ENCODE measurements at places on chromosomes 5 and 9.
A peak's percentile ranks its signal among the peaks of the same experiment; 100 is the strongest.

- DNase-seq = no peak
Observed at GRCh38 chr9:77960356-77961153, 71.1 kb downstream of the GNAQ start.

- DNase-seq = no peak
Observed at GRCh38 chr5:177312649-177313181, 1.0 kb upstream of the MXD3 start.

DNA sequence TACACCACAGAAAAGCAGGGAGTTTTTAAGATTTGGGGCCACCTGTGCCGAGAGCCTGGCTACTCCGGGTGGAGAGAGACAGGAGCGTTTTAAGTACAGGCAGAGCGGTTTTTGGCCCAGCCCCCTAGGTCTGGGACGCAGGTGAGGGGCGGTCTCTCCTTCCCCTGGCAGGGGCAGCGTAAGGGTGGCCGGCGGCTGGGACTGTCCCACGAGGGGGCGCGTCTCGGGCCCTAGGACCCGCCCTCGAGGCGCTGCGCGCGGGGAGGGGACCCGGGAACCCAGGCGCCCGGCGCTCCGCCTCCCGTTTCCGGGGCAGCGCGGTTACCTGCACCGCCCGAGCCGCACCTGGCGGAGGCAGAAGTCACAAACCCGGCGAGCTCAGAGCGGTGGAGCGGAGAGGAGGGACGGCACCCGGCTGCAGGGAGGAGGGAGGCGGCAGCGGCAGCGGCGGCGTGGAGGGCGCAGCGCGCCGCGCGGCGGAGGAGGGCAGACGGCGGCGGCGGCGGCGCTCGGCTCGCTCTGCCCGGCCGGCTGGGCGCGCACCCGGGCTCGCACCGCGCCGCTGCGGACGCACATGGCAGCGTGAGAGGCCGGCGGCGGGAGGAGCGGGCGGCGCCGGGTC lies at the start of gene WWC1:
TSS of gene WWC1 (plus strand) at position 304 of the 622 bp plus-strand sequence. CDS start 508 bp downstream, outside the sequence.
- DNase-seq = peak; percentile 92

DNA sequence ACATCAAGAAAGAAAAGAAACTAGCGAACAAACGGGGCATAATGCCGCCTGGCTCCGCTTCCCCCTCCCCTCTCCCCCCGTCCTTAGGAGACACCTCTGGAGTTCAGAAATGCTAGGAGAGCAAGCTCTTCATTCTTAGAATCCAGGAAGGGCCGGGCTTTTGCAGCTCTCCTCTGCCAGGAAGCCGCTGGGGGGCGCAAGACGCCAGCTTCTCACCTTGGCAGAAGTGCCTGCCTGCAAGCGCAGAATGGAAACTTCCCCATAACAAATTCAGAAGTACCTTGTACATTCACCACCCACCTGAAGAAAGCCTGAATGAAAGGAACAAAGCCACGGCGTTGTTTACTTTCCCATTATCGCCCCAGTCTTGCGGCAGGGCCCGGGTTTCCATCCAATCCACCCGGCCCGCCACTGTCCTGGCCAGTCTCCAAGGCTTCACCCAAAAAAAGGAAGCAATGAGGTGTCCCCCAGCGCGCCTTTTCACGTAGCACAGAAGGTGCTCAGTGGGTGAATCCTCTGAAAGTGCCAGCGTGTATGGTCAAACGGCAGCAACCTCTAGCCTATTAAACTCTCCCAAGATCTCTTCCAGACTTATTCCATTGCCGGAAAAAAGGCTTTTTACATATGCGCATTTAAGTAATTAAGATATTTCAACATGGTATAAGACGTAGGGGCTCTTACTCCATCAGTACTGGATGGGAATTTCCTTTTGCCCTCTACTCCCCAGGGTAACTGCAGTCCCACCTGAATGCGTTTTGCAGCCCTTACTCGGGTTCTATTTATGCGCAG lies 1.6 kb upstream of the GADD45G start:
- peak; percentile 95 for DNase-seq

GRCh38 chr9:132639322-132639721 lies 30.5 kb downstream of the DDX31 start:
- DNase-seq = no peak

- DNase-seq = no peak
Observed at GRCh38 chr5:96248131-96248530, 184.9 kb downstream of the PCSK1 start.

DNA sequence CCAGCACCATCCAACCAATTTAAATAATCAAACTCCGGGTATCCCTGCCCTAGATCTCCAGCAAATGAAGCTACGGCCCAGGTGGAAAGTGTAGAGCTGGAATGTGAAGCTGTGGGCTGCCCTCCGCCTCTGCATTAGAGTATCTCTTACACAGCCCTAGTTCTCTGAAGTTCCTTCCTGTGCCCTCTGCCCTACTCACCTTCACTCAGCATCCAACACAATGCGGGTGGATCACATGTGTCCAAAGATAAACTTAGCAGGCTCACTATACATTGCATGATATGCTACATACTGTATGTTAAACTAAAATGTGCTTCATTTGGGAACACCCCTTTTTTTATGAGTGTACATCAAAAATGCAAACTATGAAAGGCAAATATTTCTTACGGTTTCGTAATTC lies 70.0 kb upstream of the RAD23B start:
- no peak for DNase-seq

DNA sequence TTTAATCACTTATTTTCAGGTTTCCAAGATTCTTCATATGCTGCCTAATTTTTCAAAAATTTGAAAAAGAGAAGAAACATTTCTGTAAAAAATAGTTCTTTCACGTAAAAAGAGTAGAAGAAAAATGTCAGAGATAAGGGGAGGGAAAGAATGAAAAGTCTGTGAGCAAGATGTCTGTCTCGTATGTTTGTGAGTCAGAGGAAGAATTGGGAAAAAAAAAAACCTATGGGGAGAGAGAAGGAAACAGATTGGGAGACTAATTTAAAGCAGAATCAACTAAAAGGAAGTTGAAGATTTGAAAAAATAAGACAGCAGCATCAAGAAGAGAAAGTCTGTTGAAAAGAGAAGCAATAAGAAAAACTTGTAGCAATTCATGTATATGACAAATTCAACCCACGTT lies 456.3 kb downstream of the HINT1 start:
- DNase-seq = no peak

- peak; percentile 82 for DNase-seq
Observed at GRCh38 chr9:109251080-109251775, 69.6 kb downstream of the EPB41L4B start.

DNA sequence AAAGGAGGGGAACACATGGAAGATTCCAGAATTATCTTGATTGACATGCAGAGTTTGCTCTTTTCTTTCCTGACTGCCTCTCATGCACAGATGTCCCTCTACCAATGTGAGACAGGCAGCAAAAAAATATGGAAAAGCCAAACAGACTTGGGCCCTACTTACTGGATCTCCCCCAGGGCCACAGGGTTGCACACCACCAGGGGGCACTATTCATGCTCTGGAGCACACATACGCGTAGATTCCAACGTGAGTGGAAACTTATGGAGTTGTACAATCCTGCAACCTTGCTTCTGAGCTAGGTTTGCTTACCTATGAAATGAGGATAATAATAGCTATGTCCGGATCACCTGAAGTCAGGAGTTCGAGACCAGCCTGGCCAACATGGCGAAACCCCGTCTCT lies 319.5 kb downstream of the ARHGEF28 start:
- DNase-seq = no peak

GRCh38 chr9:18951936-18952335 lies 81.1 kb downstream of the SAXO1 start:
- no peak for DNase-seq

DNA sequence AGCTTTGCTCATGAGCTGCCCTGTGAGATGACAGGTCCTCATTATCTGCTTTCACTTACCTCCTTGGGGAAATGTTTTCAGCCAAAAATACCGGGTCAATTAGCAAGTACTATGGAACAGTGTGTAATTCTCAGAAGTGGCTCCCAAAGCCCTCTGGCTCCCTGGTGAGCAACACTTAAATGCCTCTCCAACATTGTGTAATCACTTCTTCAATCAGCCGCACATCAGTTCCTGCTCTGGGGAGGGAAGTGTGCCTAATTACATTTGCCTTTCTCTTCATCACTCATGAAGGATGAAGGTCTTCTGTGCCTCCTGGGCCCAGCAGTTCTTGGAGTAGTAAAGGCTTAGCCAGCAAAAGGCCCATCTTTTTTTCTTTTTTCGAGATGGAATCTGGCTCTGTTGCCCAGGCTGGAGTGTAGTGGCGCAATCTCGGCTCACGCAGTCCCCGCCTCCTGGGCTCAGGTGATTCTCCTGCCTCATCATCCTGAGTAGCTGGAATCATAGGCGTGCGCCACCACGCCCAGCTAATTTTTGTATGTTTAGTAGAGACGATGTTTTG lies 23.1 kb downstream of the NIM1K start:
- no peak for DNase-seq

DNA sequence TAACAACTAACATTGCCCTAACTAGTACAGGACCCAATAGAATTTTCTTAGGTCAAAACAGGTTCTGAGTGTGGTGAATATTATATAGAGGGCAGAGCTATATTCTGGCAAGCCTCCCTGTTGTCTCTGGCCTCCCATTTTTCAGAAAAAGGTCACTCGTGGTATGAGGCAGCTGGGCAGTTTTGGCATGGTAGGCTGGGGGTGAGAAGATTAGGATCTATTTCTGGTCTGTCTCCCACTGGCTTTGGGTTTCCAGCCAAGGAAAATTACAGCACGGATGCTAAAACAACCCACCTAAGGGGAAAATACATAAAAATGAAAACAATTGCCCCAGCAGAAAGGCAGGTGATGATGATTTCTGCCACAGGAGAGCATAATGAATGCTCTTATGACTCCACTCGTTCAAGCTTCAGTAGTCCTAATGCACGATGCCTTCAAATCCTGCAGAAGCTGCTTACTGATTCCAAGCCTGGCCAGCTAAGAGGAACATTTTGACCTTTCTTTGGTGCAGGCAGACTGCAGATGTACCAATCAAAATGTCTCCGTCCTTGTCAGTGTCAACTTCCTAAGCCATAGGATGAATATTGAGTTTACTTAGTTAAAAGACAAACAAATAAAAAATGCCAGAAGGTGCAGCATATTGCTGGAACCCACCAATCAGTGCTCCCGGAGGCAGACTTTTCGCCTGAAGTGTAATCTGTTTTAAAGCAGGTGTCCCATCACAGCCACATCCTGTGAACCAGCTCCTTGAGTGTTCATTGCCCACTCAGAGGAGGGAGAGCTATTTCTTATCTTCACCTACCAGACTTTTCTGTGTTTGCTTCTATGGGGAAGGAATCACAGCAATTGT lies 435.4 kb downstream of the ZSWIM6 start:
- DNase-seq = no peak

- no peak for DNase-seq
Observed at GRCh38 chr5:103033696-103034095, 86.2 kb downstream of the GIN1 start.

- DNase-seq = peak; percentile 30
Observed at GRCh38 chr5:147690595-147690994, 91.9 kb downstream of the JAKMIP2 start.

DNA sequence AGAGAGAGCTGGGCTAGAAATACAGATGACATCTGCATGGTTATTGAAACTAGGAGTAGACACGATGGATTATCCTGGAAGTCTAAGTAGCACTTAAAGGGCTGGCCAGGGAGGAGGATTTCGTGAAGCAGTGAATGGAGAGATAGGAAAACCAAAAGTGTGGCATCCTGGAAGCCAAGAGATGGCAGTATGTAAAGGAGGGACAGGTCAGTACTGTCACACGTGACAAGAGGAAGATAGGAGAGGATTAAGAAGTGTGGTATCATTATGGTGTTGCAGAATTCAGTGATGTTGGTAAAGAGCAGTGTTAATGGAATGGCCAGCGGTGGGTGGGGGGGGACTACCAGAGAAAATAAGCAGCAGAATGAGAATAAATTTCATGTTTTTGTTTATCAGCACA lies 11.7 kb downstream of the RAD23B start:
- no peak for DNase-seq

DNA sequence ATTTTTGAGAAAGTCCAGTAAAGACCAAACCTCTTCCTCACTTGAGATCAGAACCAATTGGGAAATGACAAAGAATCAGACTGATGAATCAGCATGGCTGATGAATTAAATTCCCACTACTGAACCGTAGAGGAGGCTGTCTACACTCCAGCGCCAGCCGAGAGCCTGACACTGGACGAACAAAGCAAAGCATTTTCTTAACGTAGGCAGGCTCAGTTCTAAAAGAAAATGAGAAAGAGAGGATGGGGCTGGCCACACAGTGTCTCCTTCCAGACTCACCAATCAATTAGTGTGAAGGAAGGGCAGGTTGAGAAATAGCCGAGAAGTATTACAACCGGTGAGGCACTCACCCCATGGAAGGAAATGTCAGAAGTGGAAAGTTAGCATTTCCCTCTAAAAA lies 49.4 kb downstream of the ITGA1 start:
- DNase-seq = no peak

DNA sequence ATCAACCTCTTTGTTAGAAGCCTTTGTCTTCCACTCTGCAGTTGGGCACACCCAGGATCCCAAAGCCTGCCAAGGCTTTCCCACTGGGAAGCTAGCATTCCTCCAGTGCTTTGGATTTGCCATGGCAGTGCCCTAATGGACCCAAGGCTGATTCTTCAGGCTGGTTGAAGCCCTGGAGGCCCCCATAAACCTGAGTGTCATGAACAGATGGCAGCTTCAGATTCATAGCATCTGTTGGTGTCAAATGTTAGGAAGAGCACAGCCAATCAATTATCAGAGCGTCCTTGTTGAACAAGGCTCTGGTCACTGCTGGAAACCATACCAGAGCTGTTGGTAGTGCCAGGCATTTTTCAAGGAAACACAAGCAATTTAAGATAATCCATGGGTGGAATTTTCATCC lies 241.1 kb upstream of the KLF4 start:
- no peak for DNase-seq

GRCh38 chr9:93200989-93201334 lies 17.0 kb downstream of the WNK2 start:
- no peak for DNase-seq

- no peak for DNase-seq
Observed at GRCh38 chr5:66802941-66803340, 206.7 kb downstream of the MAST4 start.

DNA sequence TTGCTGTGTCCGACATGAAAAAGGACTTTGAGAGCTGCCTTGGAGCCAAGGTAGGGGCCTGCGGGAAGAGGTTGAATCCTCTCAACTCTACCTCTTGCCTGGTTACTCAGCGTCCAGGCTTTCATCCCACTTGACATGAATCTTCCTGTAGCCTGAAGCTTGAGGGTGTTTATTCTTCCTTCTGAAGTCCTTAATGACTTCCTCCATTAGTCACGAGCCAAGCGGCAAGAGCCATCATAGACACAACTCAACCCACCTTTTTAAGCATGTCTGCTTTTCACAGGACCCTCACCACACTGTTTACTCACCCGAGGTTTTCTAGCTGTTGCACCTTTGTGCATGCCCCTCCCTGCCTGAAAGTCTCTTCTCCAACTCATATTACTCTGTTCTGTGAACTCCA lies 40.2 kb downstream of the ACO1 start:
- no peak for DNase-seq

- no peak for DNase-seq
Observed at GRCh38 chr9:38488156-38488698, 64.0 kb upstream of the IGFBPL1 start.

Measured in stomach (tissue), 19 donors.